ENCODE measurements at places on chromosomes 7 and 10. TPM values are rescaled to one million over a fixed set of nuclear protein-coding genes. Genes with fewer than 3 reads are reported as not detected.

SPAM1 gene
- total RNA-seq, result not detected

IFIT1 gene
- total RNA-seq, result 23.1 TPM

LIPF gene
- total RNA-seq, result not detected

ADAM22 gene
- 0.18 TPM for total RNA-seq

SKIDA1 gene
- 0.29 TPM for total RNA-seq

AZGP1 gene
- not detected for total RNA-seq

TEX36 gene
- not detected for total RNA-seq

ING3 gene
- total RNA-seq, result 7.6 TPM

PYROXD2 gene
- 2.3 TPM for total RNA-seq

AOC1 gene
- total RNA-seq, result not detected

SVIL gene
- total RNA-seq, result 0.58 TPM

FRAT1 gene
- total RNA-seq, result 1.9 TPM

Data from myometrial cell (primary cell).